Activated CD4-positive, alpha-beta memory T cell treated with anti-CD3 and anti-CD28 coated beads, Interleukin-2, amount 10 ng/mL, durations not matched to agents 7 days and 5 days (primary cell): ENCODE measurements at places on chromosomes 4 and X. TPM values are rescaled to one million over a fixed set of nuclear protein-coding genes. Genes with fewer than 3 reads are reported as not detected.

Gene MAD2L1
- total RNA-seq, result 60.9 TPM

Gene GSX2
- not detected for total RNA-seq

DNA sequence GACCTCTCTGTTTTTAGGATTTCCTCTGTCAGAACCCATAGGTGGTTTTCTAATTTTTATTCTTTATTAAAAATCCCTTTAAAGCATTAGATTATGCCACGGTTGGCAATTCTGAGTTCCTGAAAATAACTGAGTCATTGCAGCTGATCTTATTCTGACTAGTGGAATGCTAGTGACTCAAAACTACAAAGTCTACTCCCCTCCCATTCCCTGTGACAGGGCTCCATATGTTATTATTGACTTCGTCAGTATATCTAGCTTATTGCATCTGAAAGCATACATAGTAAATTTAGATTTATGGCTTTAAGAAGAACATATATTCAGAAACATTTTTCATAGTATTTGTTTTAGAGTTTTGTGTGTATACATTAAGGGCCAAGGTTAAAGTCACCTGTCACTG is 38.5 kb downstream of the HERC3 start:
- DNase-seq, result no peak

GRCh38 chrX:25005382-25006185 is 10.2 kb downstream of the ARX start:
- DNase-seq, result no peak

DNA sequence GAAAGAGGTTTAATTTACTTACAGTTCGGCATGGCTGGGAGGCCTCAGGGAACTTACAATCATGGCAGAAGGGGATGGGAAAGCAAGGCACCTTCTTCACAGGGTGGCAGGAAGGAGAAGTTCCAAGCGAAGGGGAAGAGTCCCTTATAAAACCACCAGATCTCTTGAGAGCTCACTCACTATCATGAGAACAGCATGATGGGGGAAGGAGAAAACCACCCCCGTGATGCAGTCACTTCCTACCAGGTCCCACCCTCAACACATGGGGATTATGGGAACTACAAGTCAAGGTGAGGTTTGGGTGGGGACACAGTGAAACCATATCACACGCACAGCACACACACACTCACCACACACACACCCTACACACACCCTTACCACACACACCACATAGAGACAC is 104.3 kb downstream of the DCTD start:
- DNase-seq, result no peak

Gene USP51
- 1.1 TPM for total RNA-seq

Gene TEX11
- total RNA-seq, result not detected

Gene NR0B1
- total RNA-seq, result not detected

DNA sequence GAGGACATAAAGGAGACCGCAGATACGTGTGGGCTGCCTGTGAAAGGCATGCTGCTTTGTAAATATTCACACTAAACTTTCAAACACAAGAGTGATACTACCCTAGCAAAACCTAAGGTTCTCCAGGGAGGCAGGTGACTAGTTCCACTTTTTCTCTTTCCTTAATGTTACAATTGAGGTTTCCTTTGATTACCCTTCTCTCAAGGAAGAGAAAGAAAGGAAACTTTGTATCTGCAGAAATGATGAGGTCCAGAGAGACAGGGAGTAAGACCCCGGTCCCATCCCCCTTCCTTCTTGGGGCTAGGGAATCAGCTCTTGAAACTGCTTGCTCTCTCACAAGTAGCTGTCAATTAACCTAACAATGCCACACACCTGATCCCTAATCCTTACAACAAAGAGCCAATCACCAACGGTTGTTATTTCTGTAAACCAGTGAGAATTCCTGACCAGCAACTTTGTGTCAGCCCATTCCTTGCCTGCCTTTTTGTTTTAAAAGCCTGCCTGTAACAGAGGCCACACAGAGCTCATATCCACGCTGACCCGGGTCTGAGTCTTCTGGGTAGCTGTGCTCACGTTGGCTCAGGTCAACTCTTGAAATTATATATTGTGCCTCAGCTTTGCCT is 754.8 kb upstream of the FRG1 start:
- no peak for DNase-seq

Gene HTR2C
- total RNA-seq, result not detected

- no peak for DNase-seq
These were observed 1310.7 kb upstream of the TENM3 start for GRCh38 chr4:180932370-180933001.

Gene RAB9A
- 16.8 TPM for total RNA-seq

Gene DKK2
- not detected for total RNA-seq

Gene TEX13B
- not detected for total RNA-seq

- DNase-seq, result no peak
These were observed 20.0 kb downstream of the SLC38A5 start for GRCh38 chrX:48450076-48450475.

- DNase-seq, result no peak
These were observed 1492.2 kb upstream of the TENM3 start for GRCh38 chr4:180751009-180751408.

Gene TBC1D8B
- 1.5 TPM for total RNA-seq

- no peak for DNase-seq
These were observed 137.5 kb downstream of the ZNF674 start for GRCh38 chrX:46407753-46408130.

Gene SERPINA7
- total RNA-seq, result not detected

Gene SCRG1
- not detected for total RNA-seq

- DNase-seq, result no peak
These were observed 180.1 kb downstream of the BANK1 start for GRCh38 chr4:101970547-101971155.

DNA sequence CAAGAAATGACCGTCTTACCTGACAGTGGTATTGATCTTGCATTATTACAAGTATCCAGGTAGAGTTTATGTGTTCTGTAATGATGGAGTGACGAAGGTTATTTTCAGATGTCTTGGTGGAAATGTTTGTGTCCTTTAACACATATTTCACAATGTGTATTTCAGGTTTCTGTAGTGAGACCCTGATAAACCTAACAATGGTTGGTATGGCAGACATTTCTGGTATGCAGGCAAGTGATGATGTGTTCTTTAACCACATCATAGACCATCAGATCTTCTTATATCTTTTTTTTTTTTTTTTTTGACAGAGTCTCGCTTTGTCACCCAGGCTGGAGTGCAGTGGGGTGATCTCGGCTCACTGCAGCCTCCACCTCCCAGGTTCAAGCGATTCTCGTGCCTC is 14.6 kb upstream of the ATXN3L start:
- DNase-seq, result no peak

Gene TMEM156
- 28.2 TPM for total RNA-seq

- no peak for DNase-seq
These were observed 19.1 kb downstream of the HAUS3 start for GRCh38 chr4:2222838-2223237.

DNA sequence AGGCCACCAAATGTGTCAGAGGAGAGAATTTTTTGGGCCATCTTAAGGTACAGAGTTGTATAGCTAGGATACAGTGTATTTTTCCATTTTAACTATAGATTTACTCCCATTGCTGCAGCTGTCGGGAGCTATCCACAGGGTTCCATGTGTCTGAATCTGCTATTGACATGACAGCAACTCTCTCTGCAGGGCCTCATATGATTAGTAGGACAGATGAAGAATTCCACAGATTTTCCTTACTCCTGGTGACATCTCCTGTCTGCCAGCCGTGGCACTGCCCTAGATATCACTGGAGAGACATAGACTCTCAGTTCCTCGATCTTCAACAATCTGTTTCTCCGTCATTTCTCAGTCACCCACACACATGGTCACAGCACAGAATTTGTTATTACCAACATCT is 86.5 kb downstream of the SPCS3 start:
- DNase-seq, result no peak

Gene H2BW2
- total RNA-seq, result not detected

Gene SRPK3
- not detected for total RNA-seq

GRCh38 chr4:955931-956381 is 17.4 kb downstream of the DGKQ start:
- DNase-seq, result no peak

DNA sequence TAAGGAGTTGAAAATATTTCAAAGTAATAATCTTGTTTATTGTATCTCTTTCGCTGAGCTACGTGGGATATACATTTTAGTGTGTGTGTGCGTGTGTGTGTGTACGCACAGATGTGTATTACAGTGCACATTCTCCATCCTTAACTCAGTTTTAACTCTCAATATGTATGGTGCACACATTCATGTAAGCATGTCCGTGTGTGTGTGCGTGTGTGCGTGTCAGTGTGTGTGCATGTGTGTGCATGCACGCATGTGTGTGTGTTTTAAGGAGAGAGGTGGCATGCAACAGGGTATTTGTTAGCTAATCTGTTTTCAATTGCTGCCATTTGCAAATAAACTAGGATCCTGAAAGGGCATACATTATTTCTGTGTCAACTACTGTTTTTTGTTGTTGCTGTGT is 264.9 kb upstream of the CXorf51A start:
- DNase-seq, result no peak

GRCh38 chr4:155624478-155624877 is 42.2 kb upstream of the GUCY1A1 start:
- no peak for DNase-seq

DNA sequence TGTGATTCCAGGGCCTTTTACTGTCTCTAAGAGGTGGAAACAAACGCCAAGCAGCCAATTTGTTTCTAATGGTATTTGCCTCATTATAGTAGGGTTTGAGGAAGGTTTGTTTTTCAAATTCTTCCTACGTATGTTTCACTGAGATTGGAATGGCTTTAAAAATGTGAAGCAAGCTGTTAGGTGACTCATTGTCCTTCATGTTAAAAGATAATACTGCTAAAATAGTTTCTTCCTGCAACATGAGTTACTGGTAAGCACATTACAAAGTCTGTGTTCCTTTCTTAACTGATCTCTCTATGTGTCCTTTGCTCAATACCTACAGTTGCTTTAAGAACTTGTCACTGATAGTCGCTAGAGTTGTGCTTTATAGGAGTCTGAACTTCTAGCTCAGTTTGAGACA is 1183.9 kb downstream of the RPA4 start:
- DNase-seq, result no peak

Gene ARMCX1
- total RNA-seq, result 0.45 TPM

- DNase-seq, result no peak
These were observed 94.7 kb downstream of the LINC00632 start for GRCh38 chrX:140804292-140804691.

- DNase-seq, result no peak
These were observed 112.1 kb downstream of the EIF4E start for GRCh38 chr4:98816816-98817215.
